Neural progenitor cell (in vitro differentiated cells): ENCODE measurements at places on chromosomes 2 and 18. TPM values are rescaled to one million over a fixed set of nuclear protein-coding genes. Genes with fewer than 3 reads are reported as not detected.

GRCh38 chr2:120669121-120669952 is 66.3 kb upstream of the GLI2 start:
- DNase-seq = peak; percentile 73
- H3K36me3 ChIP-seq = no peaks in the 10 kb centered on the region
- no peak overlapping the region for H3K27ac ChIP-seq
- H3K4me1 ChIP-seq = no peaks in the 10 kb centered on the region

DNA sequence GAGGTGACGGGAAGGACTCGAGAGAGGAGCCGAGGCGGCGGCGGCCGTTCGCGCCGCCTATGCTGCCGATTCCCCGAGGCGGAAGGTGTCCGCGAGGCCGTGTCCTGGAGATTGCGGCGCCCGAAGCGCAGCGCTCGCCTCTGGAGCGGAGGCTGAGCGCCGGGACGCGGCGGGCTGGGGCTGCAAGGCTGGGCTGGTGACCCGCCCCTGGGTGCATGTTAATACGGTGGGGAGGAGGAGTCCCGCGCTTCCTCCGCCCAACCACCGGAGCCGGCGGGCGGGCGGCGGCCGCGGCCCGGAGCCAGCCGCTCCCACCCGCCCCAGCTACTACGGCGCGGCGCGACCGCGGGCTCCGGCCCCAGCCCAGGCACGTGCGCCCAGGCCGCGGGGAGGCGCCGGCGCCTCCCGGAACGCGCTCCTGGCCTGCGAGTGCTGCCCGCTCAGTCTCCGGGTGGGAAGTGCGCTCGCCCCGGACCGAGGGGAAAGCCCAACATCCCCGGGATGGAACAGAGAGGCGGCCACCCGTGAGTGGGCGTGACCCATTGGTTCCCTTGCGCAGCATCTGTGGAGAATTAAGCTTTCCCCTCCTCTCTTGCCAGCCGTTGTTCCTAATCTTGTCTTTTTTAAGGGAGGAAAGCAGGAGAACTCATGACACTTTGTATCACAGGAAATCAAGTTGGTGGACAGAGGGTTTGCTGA is at the start of gene DLGAP1:
TSS of gene DLGAP1 (minus strand) at position 195 of the 699 bp plus-strand sequence.
- DNase-seq = peak; percentile 95
- peak within 1 kb of the TSS; percentile 82 for H3K4me3 ChIP-seq
- no peaks in the 10 kb centered on the region for H3K36me3 ChIP-seq
- H3K4me1 ChIP-seq = peaks cover 28% of the 10 kb centered on the region

ATP9B gene
- total RNA-seq = 33.2 and 33.5 TPM in 2 replicates

FKBP1B gene
- total RNA-seq = 46.0 and 58.6 TPM in 2 replicates

DNA sequence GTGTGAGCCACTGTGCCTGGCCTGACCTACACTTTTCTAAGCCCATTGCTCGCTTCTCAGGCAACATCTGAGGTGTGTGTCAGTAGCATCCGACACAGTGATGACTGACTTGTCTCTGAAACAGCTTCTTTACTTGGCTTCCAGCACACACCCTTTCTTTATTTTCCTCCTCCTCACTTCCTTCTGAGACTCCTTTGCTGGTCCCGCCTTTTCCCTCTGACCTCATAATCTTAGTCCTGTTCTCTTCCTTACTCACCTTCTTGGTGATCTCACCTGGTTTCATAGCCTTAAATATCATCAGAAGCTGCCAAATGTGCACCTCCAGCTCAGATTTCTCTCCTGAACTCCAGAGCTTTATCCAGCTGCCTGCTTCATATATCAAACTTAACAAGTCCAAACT is 66.6 kb upstream of the PELI1 start:
- H3K36me3 ChIP-seq = no peaks in the 10 kb centered on the region
- H3K27me3 ChIP-seq = no peaks in the 10 kb centered on the region
- H3K27ac ChIP-seq = no peak overlapping the region
- H3K4me1 ChIP-seq = no peaks in the 10 kb centered on the region
